ENCODE measurements at places on chromosomes 4 and X. TPM values are rescaled to one million over a fixed set of nuclear protein-coding genes. Genes with fewer than 3 reads are reported as not detected.

The IL1RAPL2 gene
- total RNA-seq: not detected

The TLR1 gene
- 1.3 TPM for total RNA-seq

- H3K36me3 ChIP-seq: no peaks in the 10 kb centered on the region
- H3K27me3 ChIP-seq: no peaks in the 10 kb centered on the region
- H3K27ac ChIP-seq: no peak overlapping the region
- no peak overlapping the region for H3K4me3 ChIP-seq
These were observed 31.8 kb downstream of the ANXA10 start for GRCh38 chr4:168124008-168124641.

DNA sequence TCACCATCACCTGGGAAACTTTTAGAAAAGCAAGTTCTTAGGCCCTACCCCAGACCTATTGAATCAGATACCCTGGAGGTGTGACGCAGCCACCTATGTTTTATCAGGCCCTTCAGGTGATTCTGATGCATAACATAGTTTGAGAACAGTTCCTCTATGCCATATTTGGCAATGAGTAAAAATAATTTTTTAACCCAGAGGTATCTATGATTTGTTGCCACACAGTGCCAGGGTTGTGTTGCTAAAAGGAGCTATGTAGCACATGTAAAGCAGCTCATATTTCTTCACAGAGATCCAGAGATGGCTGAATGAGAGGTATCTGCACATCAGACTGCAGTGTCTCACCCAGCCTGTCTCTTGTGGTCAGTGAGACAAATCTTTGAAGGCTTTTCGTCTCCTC, 85.3 kb downstream of the PTPN13 start:
- no peak for DNase-seq
- H3K27me3 ChIP-seq: no peaks in the 10 kb centered on the region
- no peaks in the 10 kb centered on the region for H3K4me1 ChIP-seq
- no peaks in the 10 kb centered on the region for H3K36me3 ChIP-seq

GRCh38 chrX:15564981-15565579, 35.7 kb downstream of the ACE2 start:
- H3K36me3 ChIP-seq: no peaks in the 10 kb centered on the region
- H3K27me3 ChIP-seq: no peaks in the 10 kb centered on the region
- H3K4me1 ChIP-seq: no peaks in the 10 kb centered on the region
- H3K4me3 ChIP-seq: no peak overlapping the region
- peak; percentile 67 for DNase-seq
- H3K27ac ChIP-seq: no peak overlapping the region

DNA sequence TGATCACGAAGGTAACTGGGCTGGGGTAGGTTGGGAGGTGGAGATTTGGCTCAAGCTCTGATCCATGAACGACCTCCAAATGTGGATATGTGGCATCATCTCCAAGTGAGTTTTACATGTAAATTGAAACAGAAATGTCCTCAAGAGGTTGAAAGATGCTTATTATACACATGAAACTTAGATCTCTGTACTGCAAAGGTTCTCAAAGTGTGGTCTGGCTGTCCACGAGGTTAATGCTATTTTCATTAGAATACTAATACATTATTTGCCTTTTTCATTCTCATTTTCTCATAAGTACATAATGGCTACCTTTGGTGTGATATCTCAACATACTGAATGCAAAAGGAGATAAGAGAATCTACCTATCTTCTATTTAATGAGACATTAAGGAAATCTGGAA, 198.2 kb downstream of the RASL11B start:
- H3K4me1 ChIP-seq: peaks cover 2% of the 10 kb centered on the region
- H3K27me3 ChIP-seq: no peaks in the 10 kb centered on the region
- H3K27ac ChIP-seq: no peak overlapping the region
- DNase-seq: no peak
- H3K36me3 ChIP-seq: no peaks in the 10 kb centered on the region

All from fibroblast of lung (primary cell).